ENCODE measurements at places on chromosomes 13 and 19. TPM values are rescaled to one million over a fixed set of nuclear protein-coding genes. Genes with fewer than 3 reads are reported as not detected.

The C5AR1 gene
- 14.3 TPM for total RNA-seq

The CYTH2 gene
- total RNA-seq: 22.5 TPM

The ZNF283 gene
- 4.5 TPM for total RNA-seq

The WDR62 gene
- 0.75 TPM for total RNA-seq

The C2CD4C gene
- 0.55 TPM for total RNA-seq

The ZNF816 gene
- total RNA-seq: 5.5 TPM

The DPF1 gene
- total RNA-seq: not detected

The HCN2 gene
- 1.4 TPM for total RNA-seq

The PGLYRP2 gene
- not detected for total RNA-seq

The TUBA3C gene
- total RNA-seq: not detected

The METTL21C gene
- total RNA-seq: not detected

The ABHD8 gene
- total RNA-seq: 15.8 TPM

The ZNF625 gene
- total RNA-seq: 6.3 TPM

All from right atrium auricular region (tissue), 2 donors.